ENCODE measurements at places on chromosomes 7 and 10.
A peak's percentile ranks its signal among the peaks of the same experiment; 100 is the strongest.

DNA sequence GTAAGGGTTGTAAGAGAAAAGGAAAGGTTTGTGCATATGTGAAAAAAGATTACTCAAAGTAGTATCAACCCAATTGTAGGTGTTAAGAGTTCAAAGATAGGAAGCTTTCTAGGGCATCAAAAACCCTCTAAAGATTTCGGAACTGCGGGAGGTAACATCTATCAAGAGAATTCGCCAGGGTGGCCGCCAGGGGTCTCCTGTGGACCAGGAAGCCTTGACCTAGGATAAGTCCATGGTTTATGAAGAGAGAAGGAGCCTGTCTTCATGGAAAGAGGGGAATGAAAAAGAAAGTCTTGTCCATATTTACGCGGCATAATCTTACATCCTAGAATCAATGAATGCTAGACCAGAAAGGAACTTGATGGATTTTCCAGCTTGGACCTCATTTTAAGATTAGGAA is 140.7 kb upstream of the CALCR start:
- DNase-seq: peak; percentile 9

- no peak for DNase-seq
Measured at GRCh38 chr10:42936580-42936979, 140.3 kb upstream of the RET start.

DNA sequence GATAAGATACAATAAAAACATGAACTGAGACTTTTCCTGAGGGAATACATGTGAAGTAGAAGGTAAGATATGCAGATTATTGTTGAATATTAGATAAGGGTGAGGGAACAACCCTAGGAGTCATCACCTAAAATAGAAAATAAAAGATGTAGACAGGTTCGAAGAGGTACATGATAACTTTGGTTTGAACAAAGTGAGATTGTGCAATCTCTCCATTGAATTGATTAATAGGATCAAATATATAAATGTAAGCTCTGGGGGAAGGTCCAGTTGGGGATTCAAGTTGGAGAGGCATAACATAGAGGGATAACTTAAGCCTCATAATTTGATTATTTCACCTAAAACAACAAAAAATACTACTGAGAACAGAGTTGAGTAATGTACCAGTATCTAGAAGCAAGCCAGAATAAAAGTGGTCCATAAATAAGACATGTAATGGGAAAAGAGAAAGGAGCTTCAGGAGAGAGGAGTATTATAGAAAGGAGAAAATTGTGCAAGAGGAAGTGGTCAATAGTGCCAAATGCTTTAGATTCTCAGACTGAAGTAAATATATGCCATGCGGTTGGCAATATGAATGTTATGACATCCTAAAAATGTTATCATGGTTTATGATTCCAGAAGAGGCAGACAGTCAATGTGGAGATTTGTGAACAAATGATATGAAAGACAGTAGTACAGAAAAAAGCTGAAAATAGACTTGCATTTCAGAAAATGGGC is 282.3 kb upstream of the CHRM2 start:
- no peak for DNase-seq

GRCh38 chr7:29297194-29297890 is 102.8 kb downstream of the CHN2 start:
- DNase-seq: peak; percentile 4

DNA sequence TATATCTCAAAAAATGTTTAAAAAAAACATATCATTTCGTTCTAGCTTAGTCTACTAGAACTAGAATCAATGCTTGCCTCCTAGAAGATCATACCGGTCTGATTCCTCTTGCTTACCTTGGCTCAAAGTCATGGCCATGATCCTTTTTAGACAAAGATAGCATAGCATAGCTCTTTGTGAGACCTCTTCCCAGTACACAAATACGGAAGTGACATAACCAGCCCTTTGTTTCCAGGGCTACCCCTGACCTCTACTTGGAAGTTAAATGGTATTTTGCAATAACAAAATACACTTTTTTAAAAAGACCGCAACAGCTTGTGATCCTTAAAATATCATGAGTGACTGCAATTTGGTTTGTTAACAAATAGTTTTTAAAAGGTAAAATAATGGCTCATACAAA is 130.7 kb upstream of the NOBOX start:
- DNase-seq: no peak

- no peak for DNase-seq
Measured at GRCh38 chr7:27998382-27998781, 182.2 kb downstream of the JAZF1 start.
